Osteoblast (primary cell): ENCODE measurements at places on chromosomes 3 and 15. TPM values are rescaled to one million over a fixed set of nuclear protein-coding genes. Genes with fewer than 3 reads are reported as not detected.

Gene NR1I2
- total RNA-seq = 0.36 TPM in 1 of 2 replicates, not detected in the other

Gene FEZF2
- total RNA-seq = not detected in 2 replicates

Gene ABTB1
- 14.7 and 17.7 TPM in 2 replicates for total RNA-seq

Gene PROS1
- total RNA-seq = 87.5 and 97.4 TPM in 2 replicates

Gene DENND6A
- total RNA-seq = 25.3 and 27.1 TPM in 2 replicates

Gene SCAMP2
- 23.9 and 28.3 TPM in 2 replicates for total RNA-seq

Gene DISP2
- 0.29 and 0.36 TPM in 2 replicates for total RNA-seq

Gene XPC
- total RNA-seq = 50.1 and 52.1 TPM in 2 replicates

Gene ZNF620
- total RNA-seq = 0.88 and 1.1 TPM in 2 replicates

Gene VIPR1
- total RNA-seq = not detected in 2 replicates

Gene PARP15
- 3.2 and 3.6 TPM in 2 replicates for total RNA-seq

Gene SENP8
- total RNA-seq = 2.4 and 2.5 TPM in 2 replicates

Gene LSG1
- total RNA-seq = 40.9 and 41.5 TPM in 2 replicates

Gene ACSBG1
- total RNA-seq = under 0.01 TPM in 2 replicates

Gene TJP1
- total RNA-seq = 74.3 and 86.9 TPM in 2 replicates

Gene PRR20G
- not detected in 2 replicates for total RNA-seq

Gene CSPG5
- total RNA-seq = under 0.01 and 0.29 TPM in 2 replicates

Gene ACTC1
- total RNA-seq = not detected in 2 replicates

Gene ZPLD1
- total RNA-seq = under 0.01 TPM in 1 of 2 replicates, not detected in the other

Gene GABRB3
- total RNA-seq = under 0.01 and 1.5 TPM in 2 replicates

Gene SLC27A2
- total RNA-seq = not detected in 2 replicates

Gene AADAC
- not detected in 2 replicates for total RNA-seq

Gene DPPA4
- total RNA-seq = not detected in 2 replicates

Gene GOLGA8Q
- 0.36 and 2.4 TPM in 2 replicates for total RNA-seq

Gene HYAL3
- total RNA-seq = 1.8 and 4.1 TPM in 2 replicates
